CD4-positive, CD25-positive, alpha-beta regulatory T cell (primary cell): ENCODE measurements at places on chromosomes 4 and X. TPM values are rescaled to one million over a fixed set of nuclear protein-coding genes. Genes with fewer than 3 reads are reported as not detected.

Gene C4orf51
- not detected for total RNA-seq

DNA sequence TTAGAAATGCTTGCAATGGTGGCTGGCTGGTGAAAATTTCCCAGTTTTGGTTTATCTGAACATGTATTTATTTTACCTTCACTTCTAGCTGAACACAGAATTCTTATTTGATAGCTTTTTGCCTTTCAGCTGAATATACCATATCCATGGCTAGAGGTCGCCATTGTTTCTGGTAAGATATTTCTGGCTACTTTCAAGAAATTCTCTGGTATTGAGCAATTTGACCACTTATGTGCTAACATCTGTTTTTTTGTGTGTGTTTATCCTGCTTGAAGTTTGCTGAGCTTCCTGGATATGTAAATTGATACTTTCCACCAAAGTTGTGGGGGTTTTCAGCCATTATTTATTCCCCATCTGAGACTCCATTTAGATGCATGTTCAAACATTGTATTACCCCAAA lies 75.4 kb downstream of the FBXW7 start:
- no peak for DNase-seq

Gene FAM9B
- total RNA-seq: not detected

DNA sequence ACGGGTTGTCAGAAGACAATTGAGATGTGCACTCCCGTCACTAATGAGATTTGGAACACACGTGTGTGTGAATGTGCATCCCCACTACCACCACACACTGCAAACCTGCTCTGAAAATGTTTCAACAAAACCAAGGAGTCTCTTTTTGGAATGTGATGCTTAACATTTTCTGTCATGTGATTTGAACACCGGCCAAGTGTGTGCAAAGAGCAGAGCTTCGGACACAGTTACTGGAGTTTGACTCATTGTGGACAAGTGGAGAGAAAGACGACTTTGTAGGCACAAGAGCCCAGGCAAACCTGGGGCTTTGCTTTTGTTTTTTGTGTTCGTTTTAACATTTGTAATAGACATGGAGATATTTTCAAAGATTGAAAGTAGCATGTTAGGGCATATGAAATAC lies 49.2 kb downstream of the CCKAR start:
- DNase-seq: no peak

- DNase-seq: no peak
These were observed 27.0 kb downstream of the SMIM43 start for GRCh38 chr4:121737846-121738554.

GRCh38 chr4:180925805-180926204 lies 1317.4 kb upstream of the TENM3 start:
- no peak for DNase-seq

DNA sequence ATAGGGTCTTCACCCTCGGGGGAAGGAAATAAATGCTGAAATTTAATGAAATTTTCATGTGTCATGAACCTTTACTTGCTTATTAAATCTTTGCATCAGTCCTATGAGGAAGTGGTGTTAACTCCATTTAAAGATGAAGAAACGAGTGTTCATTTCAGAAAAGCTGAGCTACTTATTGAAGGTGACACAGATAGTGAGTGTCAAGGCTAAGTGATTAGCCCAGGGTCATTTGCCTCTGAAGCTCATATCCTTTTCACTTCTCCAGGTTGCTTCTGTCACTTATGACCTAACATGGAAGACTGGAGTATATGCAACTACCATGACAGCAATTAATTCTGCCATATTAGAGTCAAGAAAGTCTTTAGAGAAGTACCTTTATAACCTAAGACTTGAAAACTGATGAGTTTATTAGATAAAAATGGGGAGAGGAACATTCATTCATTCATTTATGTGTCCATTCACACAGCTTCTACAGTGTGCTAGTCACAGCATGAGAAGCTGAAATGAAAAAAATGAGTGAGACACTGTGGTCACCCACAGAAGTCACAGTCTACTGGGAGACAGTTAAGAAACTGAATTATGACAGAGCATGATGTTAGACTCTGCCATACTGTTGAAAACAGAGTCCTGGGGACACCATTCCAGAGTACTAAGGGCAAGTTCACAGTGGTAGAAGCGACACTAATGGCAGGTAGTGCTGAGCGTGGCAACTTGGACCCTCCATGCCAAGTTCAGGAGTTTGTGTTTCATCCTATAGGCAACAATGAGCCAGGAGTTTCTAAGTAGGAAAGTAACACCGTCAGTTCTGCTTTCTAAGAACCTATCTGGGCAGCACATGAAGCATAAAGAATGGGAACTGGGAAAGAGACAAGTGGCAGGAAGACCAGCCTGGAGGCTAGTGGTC lies 21.3 kb downstream of the ALPK1 start:
- no peak for DNase-seq

Gene MAGEB1
- not detected for total RNA-seq

Gene STIM2
- total RNA-seq: 83.4 TPM

Gene SHROOM3
- not detected for total RNA-seq

DNA sequence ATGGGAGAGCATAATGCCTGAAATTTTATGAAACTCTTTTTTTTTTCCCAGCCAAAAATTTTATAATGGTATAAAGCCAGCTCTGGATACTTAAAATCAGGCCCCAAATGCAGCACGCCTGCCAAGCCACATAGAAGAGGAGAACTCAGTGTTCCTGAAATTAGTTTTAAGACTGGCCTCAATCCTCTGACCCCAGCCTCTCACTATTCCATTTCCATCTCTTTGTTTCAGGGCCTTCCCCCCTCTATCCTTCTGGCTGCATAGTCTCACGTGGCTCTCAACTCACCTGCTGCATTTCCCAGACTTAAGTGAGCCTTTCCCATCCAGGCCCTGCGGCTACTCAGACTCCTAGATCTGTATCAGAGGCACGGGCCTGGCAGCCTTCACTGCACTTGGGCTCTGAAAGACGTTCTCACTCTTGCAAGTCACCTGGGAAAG lies 5.2 kb upstream of the CBR4 start:
- no peak for DNase-seq

Gene JCHAIN
- total RNA-seq: 0.84 TPM

DNA sequence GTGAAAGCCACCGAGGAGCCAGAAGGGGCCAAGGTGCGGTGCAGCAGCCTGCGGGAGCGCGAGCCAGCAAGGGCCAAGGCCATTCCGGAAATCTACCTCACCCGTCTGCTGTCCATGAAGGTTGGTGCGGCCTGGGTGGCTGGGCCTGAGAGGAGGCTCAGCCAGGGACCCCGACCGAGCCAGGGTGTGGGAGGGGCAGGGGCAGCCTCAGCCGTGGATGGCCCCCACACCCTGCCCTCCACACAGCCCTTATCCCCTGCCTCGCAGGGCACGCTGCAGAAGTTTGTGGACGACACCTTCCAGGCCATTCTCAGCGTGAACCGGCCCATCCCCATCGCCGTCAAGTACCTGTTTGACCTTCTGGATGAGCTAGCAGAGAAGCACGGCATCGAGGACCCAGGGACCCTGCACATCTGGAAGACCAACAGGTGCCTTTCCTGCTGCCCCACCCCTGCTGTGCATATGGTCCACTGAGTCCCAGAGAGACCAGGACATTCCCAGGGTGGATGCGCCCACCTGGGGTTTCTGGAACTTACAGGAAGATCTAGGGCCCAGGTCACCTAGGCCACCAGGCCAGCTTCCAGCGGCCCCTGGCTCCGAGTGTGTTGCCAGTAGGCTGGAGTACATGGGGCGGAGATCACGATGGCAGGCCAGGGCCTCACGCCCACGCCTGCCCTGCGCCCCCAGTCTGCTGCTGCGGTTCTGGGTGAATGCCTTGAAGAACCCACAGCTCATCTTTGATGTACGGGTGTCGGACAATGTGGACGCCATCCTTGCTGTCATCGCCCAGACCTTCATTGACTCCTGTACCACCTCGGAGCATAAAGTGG lies 3.4 kb upstream of the SRPK3 start:
- DNase-seq: no peak

DNA sequence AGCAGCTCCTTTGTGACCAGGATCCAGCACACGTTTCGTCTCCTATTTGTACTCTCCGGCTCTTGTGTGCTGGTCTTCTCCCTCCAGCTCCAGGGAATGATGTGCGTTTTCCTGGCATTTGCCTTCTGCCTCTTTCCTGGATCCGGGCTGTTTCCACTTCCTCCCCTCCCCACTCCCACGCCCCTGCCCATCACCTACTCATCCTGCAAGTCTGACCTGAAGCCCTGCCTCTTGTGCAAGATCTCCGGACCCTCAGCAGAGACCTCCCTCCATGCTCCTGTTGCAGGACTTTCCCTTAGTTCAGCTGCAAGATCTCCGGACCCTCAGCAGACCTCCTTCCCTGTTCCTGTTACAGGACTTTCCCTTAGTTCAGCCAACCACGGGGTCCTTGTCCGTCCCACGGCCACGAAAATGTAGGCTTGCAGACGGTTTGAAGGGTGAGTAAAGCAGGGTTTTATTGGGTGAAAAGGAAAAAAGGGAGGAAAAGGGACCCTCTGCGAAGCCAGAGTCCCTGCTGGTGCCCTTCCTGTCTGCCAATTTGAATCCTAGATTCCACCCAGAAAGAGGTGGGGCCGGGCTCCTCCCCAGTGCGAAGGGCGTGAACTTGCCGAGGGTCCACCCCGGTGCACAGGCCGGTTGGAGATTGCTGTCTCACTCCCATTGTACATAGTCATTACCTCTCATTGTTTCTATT lies 74.4 kb upstream of the IRF2 start:
- no peak for DNase-seq

- no peak for DNase-seq
These were observed 9.6 kb upstream of the EXOSC9 start for GRCh38 chr4:121791481-121791880.

- DNase-seq: no peak
These were observed 175.7 kb upstream of the BCOR start for GRCh38 chrX:40273356-40274050.

Gene MFAP3L
- total RNA-seq: 3.4 TPM

GRCh38 chrX:16187024-16187760 lies 19.9 kb downstream of the MAGEB17 start:
- no peak for DNase-seq

DNA sequence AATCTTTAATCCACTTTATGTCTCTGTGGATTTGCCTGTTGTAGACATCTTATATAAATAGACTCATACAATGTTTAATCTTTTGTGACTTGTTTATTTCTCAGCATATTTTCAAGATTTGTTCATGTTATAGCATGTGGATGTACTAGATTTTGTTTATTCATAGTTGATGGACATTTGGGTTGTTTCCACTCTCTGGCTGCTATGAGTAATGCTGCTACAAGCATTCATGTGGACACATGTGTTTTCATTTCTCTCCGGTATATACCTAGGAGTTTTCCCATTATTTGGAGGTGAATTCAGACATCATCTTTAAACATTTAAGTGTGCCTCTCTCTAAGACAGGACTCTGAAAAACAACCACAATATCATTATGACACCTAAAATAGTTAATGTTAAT lies 2.3 kb downstream of the IKBKG start:
- DNase-seq: no peak

Gene L1CAM
- total RNA-seq: 2.1 TPM

Gene UGT2A1
- total RNA-seq: not detected

DNA sequence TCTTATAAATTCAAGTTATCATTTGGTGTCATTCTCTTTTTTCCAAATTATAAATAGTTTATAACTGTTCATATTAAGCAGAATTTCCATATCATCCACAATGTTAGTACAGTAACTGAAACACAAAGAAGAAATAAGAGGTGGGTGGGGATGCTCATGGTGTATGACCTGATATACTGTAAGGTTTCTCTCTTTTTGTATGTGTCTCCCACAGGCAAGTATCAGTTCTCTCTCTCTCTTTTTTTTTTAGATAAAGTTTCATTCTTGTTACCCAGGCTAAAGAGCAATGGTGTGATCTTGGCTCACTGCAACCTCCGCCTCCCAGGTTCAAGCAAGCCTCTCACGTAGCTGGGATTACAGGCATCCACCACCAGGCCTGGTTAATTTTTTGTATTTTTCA lies 43.7 kb upstream of the UGT2A3 start:
- no peak for DNase-seq

DNA sequence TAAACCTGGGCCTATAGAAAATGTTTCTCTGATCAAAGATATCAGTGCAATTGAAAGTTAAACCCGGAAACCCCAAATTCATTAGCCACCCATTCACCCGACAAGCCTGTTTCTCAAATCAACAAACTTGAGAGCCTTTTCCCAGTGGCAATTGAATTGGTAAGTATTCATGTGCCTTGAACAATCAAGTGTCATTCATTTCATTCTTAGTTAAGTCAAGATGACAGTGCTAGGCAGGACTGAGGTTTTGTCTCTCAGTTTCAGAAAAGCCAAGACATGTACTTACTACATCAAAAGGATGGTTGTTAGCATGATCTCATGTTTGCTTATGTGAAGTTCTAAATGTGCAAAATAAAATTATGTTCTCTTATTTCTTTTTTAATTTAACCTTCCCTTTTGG lies 32.3 kb downstream of the CC2D2A start:
- DNase-seq: no peak

Gene GC
- total RNA-seq: not detected

Gene TBX22
- not detected for total RNA-seq

DNA sequence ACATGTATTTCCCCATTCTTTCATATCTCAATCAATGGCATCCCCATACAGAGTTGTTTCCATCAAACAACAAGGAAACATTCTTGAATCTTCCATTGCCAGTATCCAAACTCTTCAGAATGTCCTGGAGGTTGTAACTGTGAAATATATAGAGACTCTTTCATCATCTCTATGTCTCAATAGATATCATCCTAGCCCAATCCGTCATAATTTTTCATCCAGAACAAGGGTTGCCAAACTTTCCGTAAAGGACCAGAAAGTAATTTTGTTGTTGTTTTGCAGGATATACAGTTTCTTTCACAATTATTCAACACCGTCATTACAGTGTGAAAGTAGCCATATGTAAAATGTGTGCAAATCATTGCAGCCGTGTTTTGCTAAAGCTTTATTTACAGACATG lies 15.2 kb upstream of the CXCL6 start:
- DNase-seq: no peak

- no peak for DNase-seq
These were observed 65.8 kb downstream of the ARHGEF6 start for GRCh38 chrX:136714626-136715599.

- DNase-seq: no peak
These were observed 586.6 kb downstream of the C4orf33 start for GRCh38 chr4:129682586-129682985.

Gene SLITRK2
- total RNA-seq: not detected

- no peak for DNase-seq
These were observed 102.8 kb downstream of the KDM6A start for GRCh38 chrX:44975666-44976263.

GRCh38 chr4:7807351-7807921 lies 132.2 kb downstream of the AFAP1 start:
- no peak for DNase-seq

Gene SYTL4
- total RNA-seq: 0.22 TPM

Gene MAP3K15
- not detected for total RNA-seq

Gene S100G
- not detected for total RNA-seq

- DNase-seq: no peak
These were observed 168.9 kb upstream of the ATOH1 start for GRCh38 chr4:93659629-93660028.

Gene ZGRF1
- total RNA-seq: 9.3 TPM

DNA sequence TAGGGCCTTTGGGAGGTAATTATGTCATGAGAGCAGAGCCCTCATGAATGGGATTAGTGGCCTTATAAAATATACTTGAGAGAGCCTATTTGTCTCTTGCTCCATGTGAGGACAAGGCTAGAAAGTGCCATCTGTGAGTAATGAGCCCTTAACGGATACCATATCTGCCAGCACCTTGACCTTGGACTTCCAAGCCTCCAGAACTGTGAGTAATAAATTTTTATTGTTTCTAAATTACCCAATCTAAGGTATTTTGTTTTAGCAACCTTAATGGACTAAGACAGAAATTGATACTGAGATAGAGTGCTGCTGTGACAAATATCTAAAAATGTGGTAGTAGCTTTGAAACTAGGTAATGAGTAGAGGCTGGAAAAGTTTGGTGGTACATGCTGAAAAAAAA lies 285.0 kb upstream of the DIPK2B start:
- DNase-seq: no peak

Gene CTAG1A
- total RNA-seq: not detected
